Breast epithelium (tissue), 4 donors: ENCODE measurements at places on chromosomes 7 and 10.

DNA sequence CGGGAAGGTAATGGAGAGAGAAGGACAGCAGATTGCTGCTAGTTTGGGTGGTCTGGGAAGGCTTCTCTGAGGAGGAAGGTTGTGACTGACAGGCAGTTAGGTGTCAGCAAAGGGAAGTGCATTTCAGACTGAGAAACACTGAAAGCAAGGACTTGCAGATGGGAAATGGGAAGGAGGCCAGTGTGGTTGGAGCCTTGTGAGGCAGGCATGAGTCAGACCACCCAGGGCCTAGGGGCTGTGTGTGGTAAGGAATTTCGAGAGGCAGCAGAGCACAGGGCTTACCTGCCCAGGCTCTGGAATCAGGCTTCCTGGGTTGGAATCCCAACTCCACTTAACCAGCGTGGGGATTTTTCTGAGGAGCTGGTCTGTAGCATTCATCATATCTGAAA, 53.5 kb downstream of the NRF1 start:
- no peak for DNase-seq

DNA sequence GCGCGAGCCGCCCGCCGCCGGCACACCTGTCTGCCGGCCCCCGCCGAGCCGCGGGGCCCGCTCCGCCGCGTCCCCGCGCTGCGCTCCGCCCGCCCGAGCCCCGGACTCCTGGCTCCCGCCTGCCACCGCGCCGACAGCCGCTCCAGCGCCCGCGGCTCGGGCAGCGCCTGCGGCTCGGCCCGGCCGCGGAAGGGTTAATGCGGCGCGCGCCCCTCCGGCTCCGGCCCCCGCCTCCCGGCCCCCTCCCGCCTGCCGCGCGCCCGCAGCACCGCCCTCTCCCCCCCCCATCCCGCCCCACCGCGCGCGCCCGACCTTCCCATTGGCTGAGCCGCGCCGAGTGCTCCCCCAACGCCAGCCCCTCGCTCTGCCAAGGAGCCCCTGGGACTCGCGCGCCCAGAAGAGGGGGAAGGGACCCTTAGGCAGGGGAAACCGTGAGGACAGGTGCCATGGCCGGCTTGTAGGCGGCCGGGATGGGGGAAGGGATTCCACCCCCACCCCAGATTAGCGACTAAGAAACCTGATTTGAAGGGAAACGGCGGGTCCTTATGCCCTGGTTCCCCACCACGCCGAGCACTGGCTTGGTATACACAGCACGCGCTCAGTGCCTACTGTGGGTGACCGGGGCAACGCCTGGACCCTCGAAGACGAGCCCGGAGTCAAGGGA, at the start of gene KCNH2:
KCNH2 (minus strand) TSS at position 196 of the 664 bp plus-strand sequence. CDS start 408 bp downstream, outside the sequence.
- no peak for DNase-seq

DNA sequence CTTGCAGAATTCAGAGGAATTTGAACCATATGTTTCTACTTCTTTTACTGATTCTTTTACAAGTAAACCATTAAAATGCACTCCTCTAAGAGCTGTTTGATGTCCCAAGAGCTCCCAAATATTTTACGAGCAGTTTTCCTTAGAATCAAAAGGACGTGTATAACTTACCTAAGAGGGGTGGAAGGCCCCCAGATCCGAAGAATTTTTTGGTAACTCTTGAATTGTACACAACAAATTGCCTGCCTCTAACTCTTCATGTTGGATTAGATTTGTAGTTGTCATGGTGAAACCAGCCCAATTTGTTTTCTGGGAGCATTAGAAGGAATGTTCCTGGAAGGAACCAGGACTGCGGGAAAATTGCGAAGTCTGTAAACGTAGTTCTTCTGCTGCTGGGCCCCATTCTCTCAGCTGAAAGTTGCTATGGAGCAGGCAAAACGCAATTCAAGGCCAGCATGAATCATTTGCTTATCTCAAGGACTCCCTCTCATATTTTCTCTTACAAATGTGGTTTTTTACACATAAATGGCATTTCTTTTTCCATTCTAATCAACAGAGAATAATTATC, 124.8 kb upstream of the TMEM72 start:
- DNase-seq = no peak

- no peak for DNase-seq
These were observed 631 bp downstream of the OTUD1 start for GRCh38 chr10:23439452-23439960.

DNA sequence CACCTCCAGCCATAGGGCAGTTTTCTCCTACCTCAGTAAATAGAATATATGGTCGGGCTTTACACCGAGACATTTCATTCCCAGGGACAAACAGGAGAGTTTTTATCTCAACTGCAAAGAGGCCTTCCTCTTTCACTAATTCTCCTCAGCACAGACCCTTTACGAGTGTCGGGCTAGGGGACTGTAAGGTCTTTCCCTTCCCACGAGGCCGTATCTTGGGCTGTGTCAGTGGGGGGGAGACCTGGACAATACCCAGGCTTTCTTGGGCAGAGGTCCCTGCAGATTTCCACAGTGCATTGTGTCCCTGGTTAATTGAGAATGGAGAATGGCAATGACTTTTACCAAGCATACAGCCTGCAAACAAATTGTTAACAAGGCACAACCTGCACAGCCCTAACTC, 13.2 kb upstream of the ZNF488 start:
- DNase-seq = no peak

GRCh38 chr7:44372560-44373417, 47.4 kb upstream of the CAMK2B start:
- peak; percentile 19 for DNase-seq

GRCh38 chr7:157817944-157818700, 481.3 kb downstream of the DNAJB6 start:
- DNase-seq = no peak

DNA sequence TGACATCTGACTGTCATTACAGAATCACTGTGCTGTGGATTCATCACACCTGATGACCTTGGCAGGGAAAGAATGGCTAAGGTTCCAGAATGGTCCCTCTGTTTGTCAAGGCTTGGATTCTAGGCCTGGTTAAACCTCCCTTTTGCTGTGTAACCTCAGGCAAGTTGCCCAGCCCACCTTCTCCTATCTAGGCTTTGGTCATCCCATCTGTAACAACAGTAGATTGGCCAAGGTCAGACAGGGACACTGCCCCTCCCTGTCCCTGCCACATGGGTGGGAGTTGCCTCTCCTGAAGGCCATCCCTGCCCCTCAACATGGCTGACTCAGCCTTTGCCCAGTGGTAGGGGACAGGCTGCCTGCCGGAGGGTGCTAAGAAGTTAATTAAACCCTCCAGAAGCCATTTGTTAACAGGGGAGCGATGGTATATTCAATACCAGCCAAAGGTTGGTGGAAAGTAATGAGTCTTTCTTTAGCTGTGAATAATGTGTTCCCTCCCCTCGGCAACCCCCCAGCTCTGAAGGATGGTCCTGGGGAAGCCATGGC, 149.8 kb upstream of the PCBD1 start:
- DNase-seq = no peak

DNA sequence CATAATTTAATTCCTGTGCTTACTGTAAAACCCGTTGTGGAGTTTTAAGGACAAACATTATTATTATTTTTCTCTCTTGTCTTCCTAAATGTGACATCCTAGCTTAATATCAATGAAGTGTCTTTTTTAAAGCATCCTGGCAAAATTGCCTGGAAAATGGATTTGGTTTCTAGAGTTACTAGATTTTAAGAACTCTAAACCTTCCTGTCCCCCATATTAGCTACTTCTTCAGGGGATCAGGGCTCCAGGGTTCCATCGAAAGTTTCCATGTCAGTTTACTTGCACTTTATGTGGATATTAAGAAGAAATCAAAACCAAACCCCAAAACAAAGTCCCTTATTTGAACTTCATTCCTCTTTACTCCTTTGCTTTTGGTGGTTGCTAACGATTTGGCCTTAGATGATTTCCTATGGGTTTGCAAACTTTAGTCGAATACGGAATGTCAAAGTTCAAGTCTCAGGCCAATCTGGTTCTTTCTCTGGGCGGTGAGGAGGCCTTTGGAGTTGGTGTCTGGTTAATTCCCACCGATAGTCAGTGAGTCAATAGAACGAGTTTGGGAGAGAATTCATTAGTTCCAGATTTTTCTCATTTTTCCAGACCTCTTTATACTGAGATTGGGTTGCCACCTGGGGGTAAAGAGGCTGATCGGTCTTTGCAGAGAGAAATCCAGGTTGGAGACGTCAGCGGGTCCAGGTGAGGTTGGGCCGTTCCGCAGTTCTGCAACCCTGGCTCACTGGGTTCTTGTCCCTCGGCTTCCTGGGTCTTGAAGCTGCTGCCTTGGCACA, 1.1 kb downstream of the CUX1 start:
- DNase-seq = no peak

DNA sequence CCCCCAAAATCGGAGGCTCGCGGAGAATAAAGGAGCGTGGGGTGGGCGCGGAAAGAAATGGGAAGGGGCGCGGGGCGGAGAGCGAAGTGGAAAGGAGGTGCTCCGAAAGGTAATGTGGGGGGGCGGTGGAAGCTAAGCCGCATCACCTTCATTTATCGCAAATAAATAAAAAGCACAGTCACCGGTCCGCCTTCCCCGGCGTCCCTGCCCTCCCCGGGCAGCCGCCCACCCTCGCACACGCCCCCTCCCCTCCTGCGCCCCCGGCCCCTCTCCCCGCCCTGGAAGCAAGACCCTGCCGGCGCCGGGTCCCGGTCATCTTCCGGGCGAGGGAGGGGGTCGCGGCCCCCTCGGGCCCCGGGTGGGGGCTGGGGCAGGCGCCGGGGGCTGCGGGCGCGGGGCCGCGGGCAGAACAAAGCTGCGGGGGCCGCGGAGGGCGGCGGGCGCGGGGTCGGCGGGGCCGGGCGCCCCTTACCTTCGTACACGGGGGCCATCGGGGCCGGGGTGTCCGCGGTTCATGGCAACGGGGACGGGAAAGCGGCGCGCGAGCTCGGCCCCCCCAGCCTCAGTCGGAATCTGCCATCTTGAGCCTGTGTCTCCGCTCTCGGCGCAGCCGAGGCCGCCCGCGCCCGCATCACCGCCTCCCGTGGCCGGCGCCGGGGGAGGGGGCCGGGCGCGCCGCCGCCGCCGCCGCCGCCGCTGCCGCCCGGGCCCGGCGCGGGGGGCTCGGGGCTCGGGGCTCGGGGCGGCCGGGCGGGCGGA, 486 bp downstream of the HIPK2 start:
- DNase-seq = no peak

- no peak for DNase-seq
These were observed 442.8 kb downstream of the PLXNA4 start for GRCh38 chr7:132133501-132133900.

- DNase-seq = peak; percentile 24
These were observed 97.7 kb upstream of the CDK6 start for GRCh38 chr7:92934096-92934495.

- no peak for DNase-seq
These were observed 593.6 kb downstream of the DNAJB6 start for GRCh38 chr7:157930441-157930840.

- no peak for DNase-seq
These were observed 287 bp downstream of the DCLRE1A start for GRCh38 chr10:113853578-113854012.

- DNase-seq = no peak
These were observed 7.2 kb upstream of the SPAM1 start for GRCh38 chr7:123917878-123918277.

DNA sequence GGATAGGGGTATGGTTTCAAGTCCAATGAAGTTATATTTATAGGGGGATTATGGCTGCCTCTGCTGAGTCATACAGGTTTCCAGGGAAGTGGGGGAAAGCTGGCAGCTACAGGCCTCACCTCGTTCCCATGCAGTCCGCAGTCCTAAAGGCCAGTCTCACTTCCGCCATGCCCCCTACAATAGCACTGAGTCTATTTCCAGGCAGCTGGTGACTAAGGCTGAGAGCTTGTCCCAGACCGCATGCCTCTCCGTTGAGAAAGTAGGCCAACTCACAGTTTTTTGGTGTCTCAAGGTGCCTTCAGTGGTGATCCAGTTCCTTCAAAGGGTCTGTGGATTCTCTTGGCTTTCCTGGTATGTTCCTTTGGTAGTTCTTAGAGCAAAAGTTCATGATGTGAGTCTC, 203.9 kb upstream of the GLI3 start:
- no peak for DNase-seq

GRCh38 chr7:47074702-47075153, 507.2 kb downstream of the TNS3 start:
- no peak for DNase-seq

DNA sequence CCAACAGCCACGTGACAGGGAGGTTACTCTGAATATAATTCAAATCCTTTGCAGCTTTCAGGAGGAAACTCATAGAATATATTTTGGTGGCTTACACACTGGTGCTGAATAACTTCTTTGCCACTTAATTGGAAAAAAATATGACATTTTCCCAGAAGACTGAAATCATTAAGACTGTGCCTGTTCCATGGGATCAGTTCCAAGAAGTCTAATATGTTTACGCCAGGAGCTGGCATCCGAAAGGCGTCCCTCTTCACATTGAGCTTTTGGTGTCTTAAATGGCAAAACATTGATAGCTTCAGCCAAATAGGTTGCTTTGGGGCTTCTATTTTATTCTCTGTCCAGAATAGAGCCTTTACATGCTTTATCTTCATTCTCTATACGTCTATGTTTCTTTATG, 917.6 kb upstream of the LRRTM3 start:
- DNase-seq = no peak

DNA sequence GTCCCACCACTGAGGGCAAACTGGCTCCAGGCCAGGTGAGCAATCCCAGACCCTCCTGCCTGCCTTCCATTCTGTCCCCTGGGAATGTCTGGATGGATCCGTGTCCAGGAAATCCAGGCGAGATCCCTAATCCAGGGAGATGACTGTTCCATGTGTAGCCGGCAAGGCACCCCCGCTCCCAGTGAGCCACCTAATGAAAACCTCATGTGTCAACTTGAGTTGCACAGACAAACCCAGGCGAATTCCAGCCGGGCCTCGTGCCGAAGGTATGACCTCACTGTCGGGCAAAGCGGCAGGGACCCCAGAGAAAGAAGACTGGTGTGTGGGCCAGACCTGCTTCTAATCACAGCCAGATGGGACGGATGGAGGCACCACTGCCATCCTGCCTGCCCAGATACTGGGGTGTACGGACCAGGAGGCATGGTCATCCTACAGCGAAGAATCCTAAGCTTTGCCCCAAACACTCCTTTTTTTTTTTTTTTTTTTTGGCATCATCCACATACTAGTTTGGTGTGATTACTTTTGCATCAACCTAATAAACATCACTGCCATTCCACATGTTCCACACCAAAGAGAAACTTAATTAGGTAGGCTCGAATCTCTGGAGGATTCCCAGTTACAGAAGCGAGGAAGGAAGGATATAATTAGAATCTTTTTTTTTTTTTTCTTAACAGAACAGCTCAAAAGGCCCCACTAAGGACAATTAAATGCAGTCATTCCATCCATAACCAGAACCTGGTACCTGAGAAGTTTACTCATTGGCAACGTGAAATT, 313.1 kb downstream of the CALN1 start:
- DNase-seq = no peak

DNA sequence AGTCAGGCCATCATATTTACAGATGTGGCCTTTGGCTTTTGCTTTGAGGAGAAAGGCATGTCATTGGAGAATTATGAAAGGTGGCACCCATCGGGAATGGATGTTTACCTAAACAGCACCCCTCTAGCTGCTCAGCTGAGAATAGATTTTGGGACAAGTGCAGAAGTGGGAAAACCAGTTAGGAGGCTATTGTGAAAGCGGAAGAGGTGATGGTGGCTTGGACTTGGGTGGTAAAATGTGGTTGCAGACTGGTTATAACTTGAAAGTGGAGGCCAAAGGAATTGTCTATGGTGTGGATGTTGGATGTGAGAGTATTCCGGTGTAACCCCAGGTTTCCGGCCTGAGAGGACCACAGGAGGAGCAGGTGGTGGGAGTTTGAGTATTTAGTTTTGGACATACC, 5.2 kb upstream of the SLC12A9 start:
- DNase-seq = no peak
